ENCODE measurements at places on chromosomes 3 and 15.

- DNase-seq: no peak
Measured at GRCh38 chr3:32488474-32489008, 14.1 kb downstream of the CMTM6 start.

DNA sequence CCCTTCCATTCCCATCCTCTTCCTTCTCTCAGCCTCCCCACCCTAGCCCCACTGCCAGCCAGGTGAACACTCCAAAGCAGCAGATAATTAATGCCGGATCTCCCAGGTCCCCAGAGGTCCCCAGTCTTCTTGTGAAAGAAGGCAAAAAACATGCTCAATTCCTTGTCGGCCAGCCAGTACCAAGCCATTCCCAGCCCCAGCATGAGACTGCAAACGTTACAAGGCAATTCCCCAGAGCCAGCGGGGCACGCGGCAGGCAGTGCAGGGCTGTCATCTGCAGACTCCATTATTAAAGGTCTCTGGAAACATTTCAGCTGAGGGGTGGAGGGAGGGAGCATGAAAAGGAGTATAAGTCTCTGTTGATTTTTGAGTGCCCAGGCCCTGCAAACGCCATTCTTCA lies 117.8 kb downstream of the XXYLT1 start:
- DNase-seq: no peak

DNA sequence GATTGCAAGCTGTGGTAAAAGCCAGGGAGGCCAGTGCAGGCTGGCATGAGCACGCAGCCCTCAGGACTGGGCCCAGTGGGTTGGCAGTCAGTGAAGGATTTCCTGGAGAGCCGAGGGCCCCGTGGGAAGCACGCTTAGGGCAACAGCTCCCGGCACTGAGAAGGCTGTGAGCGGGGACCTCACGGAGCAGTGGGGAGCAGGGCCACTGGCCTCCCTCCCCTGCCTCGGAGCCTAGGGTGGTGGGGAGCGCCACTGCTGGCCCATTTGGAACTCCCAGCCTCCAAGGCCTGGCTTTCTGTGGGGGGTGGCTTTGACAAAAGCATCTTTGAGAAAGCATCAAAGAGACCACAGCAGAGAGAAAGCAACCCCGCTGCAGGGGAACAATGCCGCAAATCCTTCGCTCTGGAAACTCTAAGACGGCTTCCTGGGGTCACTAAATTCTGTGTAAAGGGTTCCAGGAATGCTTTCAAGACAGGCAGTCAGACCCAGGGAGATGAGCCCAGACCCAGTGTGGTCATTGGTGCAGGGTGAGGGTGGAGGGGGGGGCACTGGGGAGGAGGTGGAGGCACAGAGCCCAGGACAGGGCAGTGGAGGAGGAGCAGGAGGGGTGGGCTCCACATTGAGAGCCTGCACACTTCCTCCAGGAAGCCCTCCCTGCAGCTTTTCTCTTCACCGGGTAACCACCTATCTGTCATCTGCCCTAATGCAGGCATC lies 9.5 kb upstream of the APBA2 start:
- DNase-seq: no peak

DNA sequence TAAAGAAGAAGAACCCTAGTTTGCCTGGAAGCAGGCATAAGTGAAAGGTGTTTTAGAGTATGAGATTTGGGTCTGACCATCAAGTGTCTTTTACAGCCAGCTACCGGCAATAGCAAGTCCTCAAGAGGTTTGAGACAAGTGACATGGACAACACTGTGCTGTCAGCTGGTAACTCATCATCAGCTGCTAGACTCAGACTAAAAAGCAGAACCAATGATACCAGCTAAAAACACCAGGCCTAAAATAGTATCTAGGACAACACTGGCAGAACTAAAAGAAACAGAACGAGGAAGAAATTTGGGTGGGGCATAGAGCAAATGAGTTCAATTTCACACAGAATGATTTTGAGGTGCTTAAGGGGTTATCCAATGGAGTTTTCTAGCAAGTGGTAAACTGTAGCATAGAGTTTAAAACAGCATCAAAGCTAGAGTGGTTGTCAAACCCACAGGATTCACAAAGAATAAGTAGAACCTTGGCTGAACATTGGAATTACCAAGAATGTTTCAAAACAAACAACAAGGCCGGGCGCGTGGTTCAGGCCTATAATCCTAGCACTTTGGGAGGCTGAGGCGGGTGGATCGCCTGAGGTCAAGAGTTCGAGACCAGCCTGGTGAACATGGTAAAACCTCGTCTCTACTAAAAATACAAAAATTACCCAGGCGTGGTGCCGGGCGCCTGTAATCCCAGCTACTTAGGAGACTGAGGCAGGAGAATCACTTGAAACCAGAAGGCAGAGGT lies 3.9 kb downstream of the CIAO2A start:
- no peak for DNase-seq

- no peak for DNase-seq
Measured at GRCh38 chr15:38406436-38406835, 47.5 kb upstream of the FAM98B start.

DNA sequence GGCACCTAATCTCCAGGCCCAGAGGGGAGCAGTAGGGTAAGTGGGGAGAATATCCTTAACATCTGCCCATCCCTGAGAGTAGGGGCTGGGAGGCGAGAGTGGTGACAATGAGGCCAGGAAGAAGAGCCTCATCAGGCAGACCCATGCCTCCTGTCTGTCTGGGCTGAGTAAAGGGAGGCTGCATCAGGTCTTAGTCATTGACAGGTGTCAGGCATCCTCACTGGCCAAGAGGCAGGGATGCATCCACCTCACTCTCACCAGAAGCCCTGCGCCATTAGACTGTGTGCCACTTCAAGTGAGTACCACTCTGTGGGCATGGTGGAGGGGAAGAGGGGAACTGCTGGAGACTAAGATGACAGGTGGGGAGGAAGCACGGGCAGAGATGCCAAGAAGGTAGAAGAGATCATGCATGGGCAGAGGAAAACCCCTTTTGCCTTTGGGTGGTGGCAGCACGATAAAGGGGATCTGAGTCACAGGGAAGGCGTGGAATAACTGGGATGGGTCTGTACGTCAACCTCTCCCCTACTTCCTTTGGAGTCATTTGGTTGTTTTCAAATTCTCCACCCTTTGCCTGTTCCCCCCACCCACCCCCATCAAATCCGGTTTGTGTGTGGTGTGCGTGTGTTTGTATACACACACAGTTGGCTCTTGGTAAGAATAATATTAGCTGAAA lies 14.1 kb downstream of the ANAPC13 start:
- DNase-seq: no peak

GRCh38 chr3:141411251-141411771 lies 43.0 kb downstream of the ZBTB38 start:
- DNase-seq: no peak

- DNase-seq: no peak
Measured at GRCh38 chr3:139131951-139132350, 87.3 kb upstream of the PRR23C start.

- DNase-seq: no peak
Measured at GRCh38 chr3:193744822-193745684, 152.0 kb downstream of the OPA1 start.

DNA sequence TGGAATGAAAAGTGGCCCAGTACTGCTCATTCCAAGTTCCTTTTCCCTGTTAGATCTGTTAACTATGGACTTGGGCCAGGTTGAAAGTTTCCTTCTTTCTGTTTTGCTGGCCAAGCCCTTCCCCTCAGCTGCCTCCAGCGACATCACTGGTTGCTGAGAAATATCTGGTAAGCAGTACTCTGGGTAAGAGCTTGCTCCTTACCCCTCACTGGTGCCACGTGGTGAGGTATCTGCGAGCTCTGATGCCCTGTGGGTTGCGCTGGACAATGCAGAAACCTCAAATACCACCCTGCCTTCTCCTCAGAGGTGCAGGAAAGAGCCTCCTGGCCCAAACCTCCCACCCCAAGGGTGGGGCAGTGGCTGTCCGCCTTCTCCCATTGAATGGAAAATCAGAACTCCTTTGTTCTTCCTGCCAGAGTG lies 42.9 kb upstream of the APH1B start:
- DNase-seq: no peak

DNA sequence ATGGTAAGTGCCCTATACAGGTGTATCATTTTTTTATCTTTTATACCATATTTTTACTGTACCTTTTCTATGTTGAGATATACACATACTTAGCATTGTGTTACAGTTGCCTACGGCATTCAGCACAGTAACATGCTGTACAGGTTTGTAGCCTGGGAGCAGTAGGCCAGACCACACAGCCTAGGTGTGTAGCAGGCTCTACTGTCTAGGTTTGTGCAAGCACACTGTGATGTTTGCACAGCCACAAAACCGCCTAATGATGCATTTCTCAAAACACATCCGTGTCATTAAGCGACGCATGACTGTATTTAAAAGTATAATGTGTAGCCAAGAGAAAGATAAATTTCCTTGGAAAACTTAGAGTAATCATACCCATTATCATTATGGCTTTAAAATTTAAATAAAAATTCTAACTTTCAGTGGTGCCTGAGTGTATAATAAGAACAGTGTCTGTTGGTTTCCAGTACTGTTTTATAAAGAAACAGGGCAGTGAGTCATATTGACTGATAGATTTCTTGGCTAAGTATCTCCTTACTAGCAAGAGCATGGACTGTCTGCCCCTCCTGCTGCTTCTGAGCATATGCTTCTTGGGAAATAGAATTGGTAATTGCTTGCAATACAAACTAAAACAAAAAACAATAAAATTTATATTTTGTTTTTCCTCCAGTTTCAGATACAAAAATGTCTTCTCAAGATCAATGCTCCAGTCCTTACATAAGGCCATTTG lies 18.3 kb downstream of the CALML4 start:
- DNase-seq: no peak

GRCh38 chr3:52831500-52832301 lies 1.2 kb upstream of the ITIH4 start:
- DNase-seq: no peak

- no peak for DNase-seq
Measured at GRCh38 chr15:60840306-60840702, 361.4 kb upstream of the ICE2 start.

GRCh38 chr3:195001961-195002861 lies 268.7 kb downstream of the XXYLT1 start:
- no peak for DNase-seq

DNA sequence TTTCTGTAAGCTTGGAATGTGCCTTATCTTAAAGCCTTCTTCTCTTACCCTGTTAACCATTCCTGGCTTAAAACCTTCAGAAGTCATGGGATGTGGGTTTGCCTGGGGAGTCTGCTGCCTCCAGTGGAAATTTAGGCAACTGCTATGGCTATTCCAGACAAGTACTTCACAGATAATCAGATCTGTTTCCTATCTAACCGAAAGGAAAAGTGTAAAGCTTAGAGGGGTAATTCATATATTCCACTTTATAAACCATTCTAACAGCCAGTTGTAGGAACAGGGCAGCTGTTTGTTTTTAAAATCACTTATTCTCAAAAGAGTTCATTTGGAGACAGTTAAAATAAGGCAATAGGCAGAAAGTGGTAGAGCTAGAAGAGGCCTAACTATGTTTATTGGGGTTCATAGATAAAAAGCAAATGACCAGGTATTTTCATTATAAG lies 219.9 kb downstream of the TCF12 start:
- no peak for DNase-seq

- DNase-seq: no peak
Measured at GRCh38 chr3:36908647-36909180, 36.1 kb downstream of the TRANK1 start.

DNA sequence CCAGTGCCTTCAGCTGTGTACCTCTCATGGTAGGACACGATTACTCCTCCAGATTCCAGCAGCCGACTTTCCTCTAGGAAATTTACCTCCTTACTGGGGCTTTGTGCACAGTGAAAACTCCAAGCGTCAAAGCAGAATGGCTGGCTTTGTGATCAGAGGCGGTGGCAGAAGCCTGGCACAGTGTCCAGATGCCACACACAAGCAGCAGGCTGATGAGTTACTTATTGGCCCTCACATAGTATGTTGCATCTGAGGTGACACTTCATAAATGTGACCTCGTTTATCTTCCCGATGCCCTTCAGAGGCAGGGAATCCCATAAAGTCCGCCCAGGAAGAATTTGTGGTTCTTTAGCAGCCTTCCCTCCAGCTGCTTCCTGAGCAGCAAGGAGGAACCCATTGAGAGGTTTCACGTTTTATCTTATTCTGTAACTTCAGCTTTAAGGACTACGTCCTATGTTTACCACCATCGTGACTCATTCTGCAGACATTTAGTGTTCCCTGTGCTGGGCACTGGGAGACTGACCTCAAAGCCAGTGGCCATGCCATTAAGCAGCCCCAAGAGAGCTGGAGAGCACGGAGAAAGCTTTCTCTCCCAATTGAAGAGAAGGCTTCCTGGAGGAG lies 107.1 kb upstream of the C15orf61 start:
- no peak for DNase-seq

DNA sequence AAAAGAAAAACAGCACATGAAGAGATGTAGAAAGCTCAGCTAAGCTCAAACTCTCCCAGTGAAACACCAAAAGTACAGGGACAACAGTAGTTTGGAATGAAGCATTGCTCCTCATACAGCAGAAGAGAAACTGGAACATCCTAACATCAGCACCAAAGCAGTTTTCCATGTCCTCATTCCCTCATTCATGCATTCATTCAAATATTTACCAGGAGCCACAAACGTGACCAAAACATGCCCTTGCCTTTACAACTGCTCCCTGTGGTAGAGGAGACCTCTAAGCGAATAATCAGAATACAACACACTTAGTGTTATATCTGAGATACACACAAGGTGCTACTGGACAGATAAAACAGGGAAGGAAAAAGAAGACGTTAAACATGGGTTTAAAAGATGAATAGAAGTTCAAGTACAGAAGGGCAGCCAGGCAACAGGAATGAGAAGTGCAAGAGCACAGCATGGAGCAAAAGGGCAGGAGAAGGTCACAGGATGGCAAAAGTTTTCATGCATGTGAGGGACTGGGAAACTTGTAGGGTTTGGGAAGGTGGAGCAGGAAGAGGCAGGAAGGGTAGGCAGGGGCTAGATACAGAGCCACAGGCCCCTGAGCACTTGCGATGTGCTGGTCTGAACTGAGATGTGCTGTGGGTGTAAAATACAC lies 58.5 kb upstream of the LMCD1 start:
- DNase-seq: no peak

- DNase-seq: no peak
Measured at GRCh38 chr15:98924401-98925049, 83.1 kb downstream of the PGPEP1L start.

- DNase-seq: no peak
Measured at GRCh38 chr3:14429237-14429636, 26.8 kb downstream of the SLC6A6 start.

- no peak for DNase-seq
Measured at GRCh38 chr15:83581381-83581780, 72.5 kb upstream of the ADAMTSL3 start.

GRCh38 chr3:13528217-13528867 lies 20.6 kb upstream of the FBLN2 start:
- DNase-seq: no peak

DNA sequence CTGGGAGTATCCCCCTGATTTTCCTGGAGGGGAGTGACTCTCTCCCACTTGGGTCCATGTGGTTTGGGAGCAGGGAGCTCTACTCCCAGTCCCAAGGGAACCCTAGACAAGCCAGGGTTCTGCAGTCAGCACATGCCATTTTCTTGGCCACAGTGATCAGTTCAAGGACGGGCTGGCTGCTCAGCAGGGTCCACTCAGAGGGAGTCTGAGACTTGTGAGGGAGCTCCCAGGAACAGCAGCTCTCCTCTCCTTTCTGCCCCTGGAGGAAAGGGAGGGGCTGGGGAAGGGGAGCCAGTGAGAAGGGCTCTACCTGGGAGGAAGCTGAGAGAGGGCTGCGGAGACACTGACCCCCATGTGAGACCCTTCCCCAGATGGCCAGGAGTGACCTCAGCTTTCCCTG lies 29.1 kb upstream of the LMCD1 start:
- no peak for DNase-seq

- no peak for DNase-seq
Measured at GRCh38 chr15:28096670-28097431, 2.3 kb downstream of the OCA2 start.

GRCh38 chr3:55349851-55350250 lies 137.3 kb downstream of the WNT5A start:
- DNase-seq: no peak
